Activated CD4-positive, alpha-beta T cell treated with anti-CD3 and anti-CD28 coated beads, Interleukin-2, amount 50 U/mL, for 16 hours (primary cell): ENCODE measurements at places on chromosomes 2 and 18.
A peak's percentile ranks its signal among the peaks of the same experiment; 100 is the strongest.

GRCh38 chr2:219998107-219998506 is 370.7 kb downstream of the SLC4A3 start:
- no peak for DNase-seq

- no peak for DNase-seq
These were observed 91.1 kb downstream of the ACTR3 start for GRCh38 chr2:113980946-113981345.

DNA sequence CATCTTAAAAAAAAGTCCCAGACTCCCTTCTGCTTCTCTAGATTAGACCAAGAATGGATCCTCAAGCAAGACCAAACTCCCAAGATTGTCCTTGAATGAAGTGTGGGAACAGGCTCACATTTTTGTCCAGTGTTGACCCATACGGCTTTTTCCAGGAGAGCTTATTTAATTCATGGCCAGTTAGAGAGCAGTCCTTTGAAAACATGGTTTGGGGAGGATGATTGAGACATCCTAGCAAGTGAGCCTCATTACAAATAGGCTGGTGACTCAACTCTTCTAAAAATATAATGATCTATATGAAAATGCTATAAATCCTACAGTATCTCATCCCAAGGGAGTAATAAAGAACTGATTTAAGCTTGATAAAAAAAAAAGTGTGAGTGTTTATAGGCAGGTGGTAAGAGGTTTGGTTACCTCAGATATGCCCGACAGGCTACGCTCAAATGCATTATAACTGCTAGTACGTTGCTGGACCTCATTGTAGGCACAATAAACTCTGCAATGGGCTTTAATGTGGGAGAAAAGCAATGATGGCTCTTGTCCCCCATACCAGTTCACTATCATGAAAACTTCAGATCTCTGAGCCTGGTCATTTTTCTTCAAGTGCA is 17.0 kb downstream of the ANKRD29 start:
- DNase-seq, result no peak

GRCh38 chr2:166831930-166832329 is 56.4 kb upstream of the XIRP2 start:
- no peak for DNase-seq

- DNase-seq, result no peak
These were observed 160.5 kb downstream of the GALNT13 start for GRCh38 chr2:154032220-154032619.

DNA sequence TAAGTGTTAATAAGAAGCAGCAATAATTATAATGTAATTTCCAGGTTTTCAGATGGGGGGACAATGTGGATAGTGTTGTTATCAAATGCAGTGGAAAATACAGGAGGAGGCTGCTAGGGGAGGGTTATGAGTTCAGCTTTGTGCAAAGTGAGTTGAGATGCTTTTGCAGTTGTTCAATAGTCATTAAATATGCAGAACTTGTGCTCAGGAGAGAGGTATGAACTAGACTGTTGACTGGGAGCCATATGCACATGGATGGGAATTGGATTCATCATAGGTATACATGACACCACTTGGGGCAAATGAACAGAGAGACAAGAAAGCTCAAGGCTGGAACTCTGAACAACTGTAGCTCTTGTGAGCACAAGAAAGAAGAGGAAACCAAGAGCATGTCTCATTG is 182.1 kb upstream of the PID1 start:
- DNase-seq, result no peak

- no peak for DNase-seq
These were observed 197.1 kb downstream of the ALK start for GRCh38 chr2:29724282-29724681.

GRCh38 chr2:160257041-160257742 is 57.1 kb upstream of the ITGB6 start:
- no peak for DNase-seq

- no peak for DNase-seq
These were observed 206.9 kb downstream of the TNS1 start for GRCh38 chr2:217795706-217796465.

DNA sequence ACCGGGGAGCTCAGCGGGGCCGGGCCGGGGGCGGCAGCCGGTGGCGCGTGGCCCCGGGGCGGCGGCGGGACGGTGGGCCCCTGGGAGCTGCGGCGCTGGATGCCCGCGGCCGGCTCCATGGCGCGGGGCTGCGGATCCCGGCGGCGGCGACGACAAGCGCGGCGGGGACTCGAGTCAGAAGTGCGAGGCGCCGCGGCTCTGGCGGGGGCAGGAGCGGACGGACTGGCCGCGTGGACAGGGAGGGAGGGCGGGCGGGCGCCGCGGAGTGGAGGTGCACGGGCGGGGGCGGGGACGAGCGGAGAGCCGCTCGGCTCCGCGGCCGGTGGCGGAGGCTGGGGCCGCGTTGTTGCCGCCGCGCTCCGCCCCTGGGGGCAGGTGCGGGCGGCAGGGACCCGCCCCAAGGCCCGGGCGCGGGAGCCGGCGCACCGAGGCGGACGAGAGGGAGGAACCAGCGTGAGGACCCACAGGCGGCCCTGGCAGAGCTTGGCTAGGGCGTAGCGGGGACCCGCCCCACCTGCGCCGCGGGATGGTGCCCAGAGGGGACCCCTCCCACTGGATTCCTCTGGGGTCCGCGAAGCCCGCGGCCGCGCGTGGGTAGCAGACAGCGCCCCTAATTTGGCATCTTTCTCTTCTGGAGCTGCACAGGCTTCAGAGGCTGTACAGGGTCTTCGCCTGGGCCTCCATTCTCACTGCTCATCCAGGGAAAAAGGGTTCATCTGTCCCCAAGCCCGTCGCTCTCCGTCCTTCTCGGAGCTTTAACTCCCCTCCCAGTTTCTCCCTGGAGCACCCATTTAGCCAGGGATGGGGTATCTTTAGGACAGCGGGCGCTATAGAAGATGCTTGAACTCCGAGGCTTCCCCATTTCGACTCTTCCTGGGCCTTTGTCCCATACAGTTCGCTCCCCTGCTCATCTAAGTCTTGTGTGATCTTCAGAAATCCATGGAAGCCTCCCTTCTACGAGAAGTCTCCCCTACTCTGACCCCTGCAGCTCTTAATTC is at the start of gene TMEM163:
TMEM163 (minus strand) TSS at position 184 of the 998 bp plus-strand sequence.
- DNase-seq, result no peak

DNA sequence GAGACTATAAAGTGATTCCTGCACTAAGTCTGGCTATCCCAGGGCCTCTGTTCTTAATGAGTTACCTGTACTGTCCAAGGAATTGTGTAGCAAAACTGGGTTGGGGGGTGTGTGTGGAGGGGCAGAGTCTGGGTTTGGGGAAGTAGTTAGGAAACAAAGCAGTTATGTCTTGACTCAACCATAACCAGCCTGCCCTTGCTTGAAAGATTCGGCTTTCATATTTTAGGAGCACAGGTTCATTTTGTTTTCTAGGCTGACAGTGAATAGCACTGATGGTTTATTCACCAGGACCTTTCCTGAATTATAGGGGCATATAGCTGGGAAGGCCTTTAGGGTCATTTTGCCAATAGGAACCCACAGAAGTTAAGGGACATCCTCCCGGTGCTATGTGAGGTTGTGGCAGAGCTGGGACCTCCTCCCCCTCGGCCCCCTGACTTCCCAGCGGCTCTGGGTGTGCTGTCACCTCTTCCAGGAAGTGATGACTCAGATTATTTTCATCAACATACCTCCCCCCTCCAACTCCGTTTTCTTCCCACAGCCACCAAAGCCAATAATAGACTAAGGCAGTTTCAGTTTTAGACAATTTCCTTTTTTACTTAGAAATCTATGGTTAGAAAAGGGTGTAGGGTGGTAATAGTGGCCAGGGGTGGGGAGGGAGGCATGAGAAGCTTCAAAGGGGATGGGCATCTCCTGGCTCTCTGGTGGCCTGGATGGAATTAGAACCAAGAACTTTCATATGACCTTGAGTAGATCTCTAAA is 44.8 kb downstream of the SETBP1 start:
- peak; percentile 93 for DNase-seq

GRCh38 chr2:143078104-143078503 is 51.1 kb upstream of the ARHGAP15 start:
- DNase-seq, result no peak

GRCh38 chr18:23207191-23207955 is 72.1 kb downstream of the CABLES1 start:
- DNase-seq, result no peak

GRCh38 chr2:239506961-239507360 is 106.1 kb upstream of the HDAC4 start:
- no peak for DNase-seq

DNA sequence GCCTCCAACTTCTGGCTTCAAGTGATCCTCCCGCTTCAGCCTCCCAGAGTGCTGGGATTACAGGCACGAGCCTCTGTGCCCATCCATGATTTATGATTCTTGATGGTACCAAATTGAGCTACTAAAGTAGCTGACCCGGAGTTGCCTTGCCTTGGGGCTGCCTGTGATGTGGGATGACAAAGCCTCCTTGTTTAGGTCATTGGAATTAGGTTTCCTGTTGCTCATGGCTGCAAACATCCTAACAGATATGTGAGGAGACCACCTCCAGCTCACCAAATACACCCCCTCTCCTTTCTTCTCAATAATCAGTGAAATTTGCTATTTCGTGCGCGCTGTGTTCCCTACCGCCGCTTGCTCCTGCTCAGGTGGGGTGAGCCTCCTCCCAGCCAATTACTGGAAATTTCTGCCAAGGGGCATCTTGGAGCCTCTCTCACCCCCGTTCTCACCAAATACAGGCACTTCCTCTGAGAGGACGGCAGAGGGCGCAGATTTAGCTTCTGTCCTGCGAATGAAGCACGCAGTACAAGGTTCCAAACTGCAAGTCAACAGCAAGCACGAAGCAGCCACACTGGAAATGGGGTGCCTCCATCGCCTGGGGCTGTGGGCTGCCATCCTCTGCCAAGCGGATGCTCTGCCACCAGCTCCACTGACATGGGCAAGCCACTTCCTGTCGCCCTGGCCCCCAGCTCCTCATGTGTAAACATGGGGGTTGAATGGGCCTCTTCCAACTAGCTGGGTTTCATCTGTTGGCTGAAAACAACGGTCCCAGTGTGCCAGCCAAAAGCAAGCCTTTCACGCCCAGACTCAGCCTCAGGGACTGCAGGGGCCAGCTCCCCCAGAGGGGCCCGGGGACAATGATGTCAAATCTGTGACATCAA is 71.7 kb downstream of the NCAPH start:
- peak; percentile 79 for DNase-seq

GRCh38 chr2:136874258-136874657 is 108.9 kb downstream of the THSD7B start:
- DNase-seq, result peak; percentile 5

GRCh38 chr2:4408321-4408720 is 704.9 kb downstream of the DCDC2C start:
- no peak for DNase-seq

- DNase-seq, result no peak
These were observed 140.6 kb downstream of the VAPA start for GRCh38 chr18:10054366-10054765.

DNA sequence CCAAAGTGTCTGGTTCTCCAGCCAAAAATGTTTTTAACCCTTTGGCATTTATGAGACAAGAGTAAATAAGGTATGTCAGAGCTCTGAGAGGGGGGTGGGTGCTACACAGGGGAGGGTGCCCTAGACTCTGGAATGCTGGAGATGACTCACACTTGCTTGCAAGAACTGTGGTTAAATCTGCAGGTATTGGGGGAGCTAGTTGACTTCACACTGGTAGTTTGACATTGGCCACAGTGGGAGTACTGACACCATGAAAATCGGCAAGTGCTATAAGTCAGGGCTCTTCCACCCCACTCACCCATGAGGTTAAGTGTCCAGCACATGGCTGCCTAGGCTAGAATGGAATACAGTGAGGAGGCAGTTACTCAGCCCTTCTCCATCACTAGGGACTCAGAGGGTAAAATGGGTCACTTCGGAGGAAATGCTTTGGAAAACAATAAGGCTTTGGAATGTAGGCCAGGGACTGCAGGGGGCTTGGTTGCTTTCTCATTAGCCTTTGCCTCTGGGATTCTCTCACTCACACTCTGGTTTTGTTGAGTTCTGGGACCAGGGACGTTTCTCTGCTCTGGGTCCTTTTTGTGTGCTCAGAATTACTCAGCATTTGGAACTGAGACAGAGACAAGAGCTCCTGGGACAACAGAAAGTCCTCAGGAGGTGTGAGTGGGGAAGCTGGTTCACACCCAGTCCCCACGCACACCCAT is 91.6 kb downstream of the ACKR3 start:
- DNase-seq, result no peak

DNA sequence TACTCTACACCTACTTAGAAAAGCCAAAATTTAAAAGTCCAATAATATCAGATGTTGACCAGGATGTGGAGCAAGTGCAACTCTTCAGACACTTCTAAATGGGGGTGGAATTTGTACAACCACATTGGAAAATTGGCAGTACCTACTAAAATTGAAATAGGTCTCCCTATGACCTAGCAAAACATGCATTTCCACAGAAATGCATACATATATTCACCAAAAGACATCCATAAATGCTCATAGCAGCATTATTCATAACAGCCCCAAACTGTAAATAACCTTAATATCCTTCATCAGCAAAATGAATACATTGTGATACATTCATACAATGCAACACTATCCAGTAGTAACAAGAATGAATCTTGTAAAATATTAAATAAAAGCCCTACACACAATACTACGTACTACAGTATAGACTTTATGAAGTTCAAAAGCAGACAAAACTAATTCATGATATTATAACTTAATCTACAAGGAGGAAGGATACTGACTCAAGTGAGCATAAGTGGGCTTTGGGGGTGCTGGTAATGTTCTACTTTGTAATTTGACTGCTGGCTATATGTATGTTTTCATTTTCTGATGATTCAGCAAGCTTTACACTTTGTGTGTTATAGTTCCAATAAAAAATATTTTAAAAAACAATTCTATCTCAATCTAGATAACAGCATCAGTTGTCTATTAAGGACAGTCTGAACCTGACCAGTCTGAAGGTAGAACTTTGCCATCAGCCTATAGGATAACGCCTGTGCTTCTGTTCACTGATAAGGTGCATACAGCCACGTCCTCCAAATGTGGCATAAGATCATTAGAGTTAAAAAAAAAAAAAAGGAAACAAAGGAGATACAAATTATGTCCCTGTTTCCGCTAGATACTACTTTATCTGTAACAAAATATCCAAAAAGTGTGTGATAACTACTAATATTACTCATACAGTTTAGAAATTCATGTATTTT is 6.6 kb upstream of the TNFRSF11A start:
- DNase-seq, result no peak

DNA sequence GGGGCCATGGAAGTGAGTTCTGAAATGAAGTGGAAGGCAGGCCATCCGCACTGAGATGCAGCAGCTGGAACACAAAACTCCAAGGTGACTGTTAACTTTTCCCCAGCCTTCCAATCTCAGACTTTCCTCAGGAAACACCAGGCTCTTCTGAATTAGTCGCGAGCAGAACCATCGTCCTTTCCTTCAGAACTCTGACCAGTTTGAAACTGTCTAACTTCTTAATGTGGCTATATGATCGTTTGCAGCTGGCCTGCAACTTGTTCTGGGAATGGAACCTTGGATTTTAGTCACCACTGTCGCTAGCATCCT is 620 bp upstream of the RPL37A start:
- DNase-seq, result no peak

GRCh38 chr18:50590593-50590992 is 30.7 kb downstream of the MAPK4 start:
- no peak for DNase-seq

GRCh38 chr2:230011617-230012016 is 57.1 kb downstream of the SLC16A14 start:
- DNase-seq, result no peak
